NCI-H524 (cell line): ENCODE measurements at places on chromosomes 3 and 15.

GRCh38 chr3:128369881-128370642 lies 96.6 kb downstream of the DNAJB8 start:
- DNase-seq = peak; percentile 51

- DNase-seq = no peak
Observed at GRCh38 chr3:39138804-39139415, 14.5 kb downstream of the CSRNP1 start.

DNA sequence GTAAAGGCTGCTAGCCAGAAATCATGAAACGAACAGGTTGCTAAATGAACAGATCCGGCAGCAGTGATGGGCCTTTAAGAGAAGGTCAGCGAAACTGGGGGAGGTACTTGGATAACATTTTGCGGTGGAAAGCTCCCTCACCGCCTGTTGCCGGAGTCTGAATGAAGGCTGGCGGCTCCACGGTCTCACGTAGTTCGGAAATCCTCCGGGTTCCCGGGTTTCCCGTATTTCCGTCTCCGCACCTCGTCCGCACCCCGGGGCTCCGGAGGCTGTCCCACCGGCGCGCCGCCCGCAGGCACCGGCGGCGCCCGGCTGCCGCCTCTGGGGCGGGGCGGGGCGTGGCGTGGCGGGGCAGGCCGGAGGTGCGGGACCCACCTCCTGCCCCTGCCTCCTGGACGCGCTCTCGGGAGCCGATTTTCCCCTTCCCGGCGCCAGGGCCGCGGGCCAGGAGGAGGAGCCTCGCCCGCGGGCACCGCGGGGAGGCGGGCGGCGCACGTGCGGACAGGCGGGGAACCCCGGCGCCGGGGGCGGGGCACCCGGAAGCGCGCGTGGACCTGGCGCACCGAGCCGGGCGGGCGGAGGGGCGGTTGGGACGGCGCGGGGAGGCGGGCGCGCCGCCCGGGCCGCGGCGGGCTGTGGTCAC lies at the start of gene ZDHHC23:
Gene ZDHHC23 (plus strand): TSS at position 642 of the 643 bp plus-strand sequence. CDS start 790 bp downstream, outside the sequence.
- peak; percentile 40 for DNase-seq

GRCh38 chr15:49041426-49041825 lies 4.8 kb downstream of the SECISBP2L start:
- no peak for DNase-seq

- no peak for DNase-seq
Observed at GRCh38 chr3:23073724-23074305, 129.3 kb upstream of the UBE2E2 start.

DNA sequence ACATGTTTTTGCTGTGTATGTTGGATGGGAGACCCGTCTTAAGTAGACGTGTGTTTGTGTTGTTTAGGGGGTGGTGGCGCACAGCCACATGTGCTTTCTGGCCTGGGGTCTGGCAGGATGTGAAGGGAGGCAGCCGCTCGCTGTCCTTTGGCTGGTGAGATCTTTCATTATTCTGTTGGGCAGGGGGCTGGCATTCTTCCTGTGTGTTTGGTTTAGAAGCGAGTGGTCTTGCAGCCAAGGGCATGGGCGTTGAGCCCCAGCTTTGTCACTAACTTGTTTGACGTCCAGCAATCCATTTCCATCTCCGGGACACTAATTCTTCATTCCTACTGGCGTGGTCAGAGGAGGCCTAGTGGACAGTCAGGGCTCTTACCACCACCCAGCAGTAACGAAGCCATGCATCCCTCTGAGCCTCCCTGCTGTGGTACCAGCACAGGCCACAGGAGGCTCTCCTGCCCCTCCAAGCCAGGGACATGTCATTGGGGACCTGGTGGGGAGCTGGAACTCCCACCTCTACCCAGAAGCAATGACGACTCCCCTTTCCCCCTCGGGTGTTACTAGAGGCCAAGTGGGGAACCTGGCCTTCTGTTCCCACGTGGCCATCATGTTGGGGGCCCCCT lies 10.7 kb downstream of the THSD4 start:
- no peak for DNase-seq

DNA sequence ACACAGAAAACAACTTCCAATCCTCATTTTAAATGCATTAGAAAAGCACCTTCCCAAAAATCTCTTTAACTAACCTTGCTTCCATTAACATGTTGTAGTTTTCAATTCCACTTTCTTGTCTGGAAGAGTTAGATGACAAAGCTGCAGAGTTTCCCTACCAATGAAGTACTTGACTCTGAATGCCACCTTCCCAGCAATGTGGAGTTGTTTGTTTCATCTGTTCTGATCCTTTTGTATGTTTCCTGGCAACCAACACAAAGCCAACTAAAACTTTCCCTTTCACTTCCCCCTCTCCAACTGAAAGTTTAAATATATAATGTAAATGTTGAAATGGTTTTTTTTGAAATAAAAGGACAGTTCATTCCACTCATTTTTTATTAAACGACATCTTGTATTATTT lies at the start of gene WDR49:
Gene WDR49 (minus strand): TSS at position 183 of the 400 bp plus-strand sequence. CDS start 517 bp downstream, outside the sequence.
- no peak for DNase-seq

DNA sequence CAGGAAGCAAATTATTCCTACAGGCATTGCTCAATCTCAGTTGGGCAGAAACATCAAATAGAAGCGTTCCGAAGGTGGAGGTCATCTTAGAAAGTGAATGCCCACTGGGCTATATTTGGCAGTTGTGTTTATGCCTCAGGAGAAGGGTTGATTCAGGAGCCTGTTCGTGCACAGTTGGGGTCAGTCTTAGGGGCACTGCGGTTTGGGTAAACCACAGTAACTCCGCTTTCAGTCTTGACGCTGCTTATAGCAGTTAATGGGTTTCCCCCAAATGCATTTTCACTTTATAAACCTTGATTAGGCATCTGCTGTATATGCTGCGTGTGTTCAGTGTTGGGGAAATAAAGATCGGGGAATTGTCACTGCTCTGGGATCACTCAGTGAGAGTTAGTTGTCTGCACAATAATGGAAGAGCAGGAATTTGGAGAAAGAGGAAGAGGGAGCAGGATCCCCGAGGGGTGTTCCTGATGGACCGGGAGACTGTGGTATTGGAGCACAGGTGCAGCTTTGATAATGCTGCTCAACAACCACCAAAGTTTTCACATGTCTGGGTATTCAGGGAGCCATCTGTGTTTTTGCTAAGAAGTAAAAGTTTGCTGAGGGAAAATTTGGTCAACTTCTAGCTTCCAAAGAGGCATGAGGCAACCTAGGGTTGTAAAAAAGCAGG lies 124.3 kb upstream of the EIF1B start:
- no peak for DNase-seq

GRCh38 chr15:71103102-71103676 lies 12.1 kb upstream of the THSD4 start:
- peak; percentile 13 for DNase-seq

DNA sequence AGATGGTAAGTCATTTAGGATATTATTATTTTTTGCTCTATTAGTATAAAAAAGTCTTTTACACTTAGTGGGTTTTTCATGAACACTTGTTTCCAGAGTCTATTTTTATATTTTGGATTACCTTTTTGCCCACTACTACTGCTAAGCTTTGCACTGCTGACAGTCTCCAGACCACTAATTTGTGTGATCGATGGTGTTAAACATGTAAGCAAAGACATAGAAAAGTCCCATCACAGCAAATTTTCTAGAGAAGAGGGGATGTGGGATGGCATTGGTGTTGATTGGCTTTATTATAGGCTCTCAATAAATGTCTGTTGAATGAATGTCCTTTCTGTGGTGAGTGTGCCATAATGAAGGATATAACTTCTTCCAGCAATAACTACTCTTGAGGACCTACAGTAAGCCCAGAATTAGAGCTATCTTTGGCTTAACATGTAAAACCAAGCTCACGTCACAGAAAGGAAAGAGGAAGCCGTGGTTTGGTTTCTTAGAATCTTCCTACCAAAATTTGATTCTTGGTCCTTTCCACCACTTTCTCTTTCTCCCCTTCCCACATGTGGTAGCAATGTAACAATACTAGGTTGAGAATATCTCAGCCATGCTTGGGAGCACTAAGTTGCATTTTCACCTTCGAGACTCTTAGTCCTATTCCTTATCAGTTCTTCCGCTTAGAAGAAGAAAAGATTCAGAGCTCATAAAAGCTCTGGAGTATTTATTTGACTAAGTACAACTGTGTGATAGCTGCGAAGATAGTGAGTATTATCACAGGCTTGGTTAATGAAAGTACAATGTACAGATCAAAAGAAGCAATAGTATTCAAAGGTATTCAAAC lies 90.6 kb upstream of the UMPS start:
- no peak for DNase-seq

- DNase-seq = peak; percentile 19
Observed at GRCh38 chr3:142152384-142152783, 3.0 kb upstream of the TFDP2 start.

GRCh38 chr3:52149021-52149420 lies 5.2 kb downstream of the POC1A start:
- DNase-seq = no peak

- no peak for DNase-seq
Observed at GRCh38 chr15:71003319-71003718, 110.7 kb downstream of the LRRC49 start.

GRCh38 chr3:69085168-69085832 lies 563 bp downstream of the ARL6IP5 start:
- DNase-seq = peak; percentile 21

- DNase-seq = no peak
Observed at GRCh38 chr15:63514531-63514943, 10.1 kb downstream of the USP3 start.

GRCh38 chr3:123370819-123371218 lies 78.1 kb downstream of the ADCY5 start:
- no peak for DNase-seq

GRCh38 chr15:61200626-61201025 lies 28.5 kb downstream of the RORA start:
- DNase-seq = peak; percentile 95

- DNase-seq = peak; percentile 11
Observed at GRCh38 chr3:171569571-171570132, 109.4 kb upstream of the TNIK start.

DNA sequence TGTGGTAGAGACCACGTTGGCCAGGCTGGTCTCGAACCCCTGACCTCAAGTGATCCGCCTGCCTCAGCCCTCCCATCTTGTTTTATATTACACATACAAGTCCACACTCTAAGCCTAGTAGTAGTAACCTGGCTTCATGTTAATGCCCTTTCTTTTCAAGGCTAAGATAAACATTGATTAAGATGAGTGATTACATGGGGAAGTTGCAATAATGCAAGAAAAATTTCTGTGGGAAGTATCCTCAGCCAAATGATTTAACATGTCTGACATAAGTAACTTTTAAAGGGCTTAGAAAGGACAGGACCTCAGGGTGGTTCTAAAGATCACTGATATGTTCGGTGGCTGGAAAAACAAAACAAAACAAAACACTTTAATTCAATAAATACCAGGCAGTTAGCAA lies 72.1 kb downstream of the SFMBT1 start:
- DNase-seq = no peak

DNA sequence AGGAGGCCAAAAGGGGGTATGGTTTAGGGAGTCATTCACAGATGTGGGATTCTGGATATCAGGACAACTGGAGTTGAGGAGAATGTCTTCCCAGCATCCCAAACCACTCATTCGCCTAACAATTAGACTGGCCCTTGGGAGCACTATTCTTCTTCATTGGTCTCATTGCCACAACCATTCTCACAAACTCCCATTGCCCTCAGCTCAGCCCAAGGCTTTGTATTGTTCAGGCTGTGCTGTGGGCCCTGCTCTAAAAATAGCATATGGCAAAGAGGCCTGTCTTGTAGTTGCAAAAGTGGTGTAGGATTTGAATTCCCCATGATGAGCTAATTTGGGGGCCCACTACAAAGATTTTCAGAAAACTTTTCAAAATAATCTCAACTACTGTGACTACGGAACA lies 6.3 kb upstream of the ADAMTS9 start:
- no peak for DNase-seq

GRCh38 chr15:23797747-23798446 lies 110.8 kb upstream of the NDN start:
- peak; percentile 31 for DNase-seq

GRCh38 chr3:52026041-52026440 lies 30.3 kb downstream of the DUSP7 start:
- peak; percentile 98 for DNase-seq

DNA sequence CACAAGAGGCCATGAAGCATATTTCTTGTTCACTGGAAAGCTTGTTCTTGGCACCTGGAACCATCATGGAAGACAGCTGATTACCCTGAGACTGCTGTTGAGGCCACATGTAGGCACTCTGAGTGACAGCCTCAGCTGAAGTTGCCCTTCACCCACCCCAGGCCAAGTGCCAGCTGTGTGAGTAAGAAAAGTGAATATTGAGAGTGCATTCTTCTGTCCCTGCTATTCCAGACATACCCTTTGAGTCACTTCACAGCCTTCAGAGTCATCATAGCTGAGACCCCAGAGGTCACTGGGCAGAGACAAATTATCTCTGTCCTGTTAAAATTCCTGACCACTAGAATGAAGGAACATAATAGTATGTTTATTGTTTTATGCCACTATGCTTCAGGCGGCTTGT lies 79.6 kb downstream of the NFKBIZ start:
- DNase-seq = peak; percentile 17

- DNase-seq = no peak
Observed at GRCh38 chr3:112984485-112984884, 6.3 kb upstream of the GTPBP8 start.

- DNase-seq = no peak
Observed at GRCh38 chr15:83919319-83919830, 265.5 kb downstream of the ADAMTSL3 start.

- DNase-seq = no peak
Observed at GRCh38 chr3:11820531-11821041, 26.1 kb downstream of the TAMM41 start.

GRCh38 chr3:9930804-9931418 lies 2.7 kb upstream of the CRELD1 start:
- no peak for DNase-seq

- no peak for DNase-seq
Observed at GRCh38 chr3:79310016-79310415, 457.8 kb downstream of the ROBO1 start.

GRCh38 chr15:70584441-70584837 lies 178.9 kb downstream of the UACA start:
- DNase-seq = no peak

- peak; percentile 70 for DNase-seq
Observed at GRCh38 chr3:120506828-120507774, 56.3 kb upstream of the FSTL1 start.

DNA sequence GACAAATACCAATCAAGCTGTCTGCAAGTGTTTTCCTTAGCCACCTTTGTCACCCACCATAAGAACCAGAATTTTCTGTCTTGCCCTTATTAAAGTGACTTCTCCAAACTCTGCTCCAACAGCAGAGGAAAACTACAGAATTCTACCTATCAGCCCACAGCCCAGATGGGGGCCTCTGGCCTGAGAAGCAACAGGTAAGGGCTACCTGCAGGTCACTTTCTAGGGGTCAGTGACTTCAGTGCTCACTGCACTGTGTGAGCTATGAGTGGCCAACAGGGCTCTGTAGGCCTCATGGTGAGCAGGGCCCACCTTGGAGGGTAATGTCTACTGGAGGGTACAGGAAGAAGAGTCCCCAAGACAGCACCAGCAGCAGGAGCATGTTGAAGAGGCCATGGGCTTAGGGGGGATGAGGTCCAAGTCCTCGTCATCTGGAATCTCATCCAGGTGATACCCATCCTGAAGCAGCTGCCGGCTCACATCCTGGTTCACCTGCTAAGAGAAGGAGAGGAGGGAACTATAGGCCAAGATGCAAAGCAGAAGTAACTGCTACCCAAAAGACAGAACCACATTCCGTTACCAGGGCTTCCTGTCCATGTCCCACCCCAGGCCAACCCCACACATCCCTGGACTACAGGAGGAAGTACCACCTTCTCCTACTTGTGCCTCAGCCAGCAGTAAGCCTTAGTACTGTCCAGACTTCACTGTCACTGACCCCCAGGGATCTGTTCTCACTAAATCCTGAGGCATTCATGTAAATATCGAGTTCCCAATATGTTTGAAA lies 4.2 kb downstream of the FAM219B start:
- no peak for DNase-seq

GRCh38 chr3:18386274-18386890 lies 38.8 kb downstream of the SATB1 start:
- no peak for DNase-seq
